NCI-H1436 (cell line): ENCODE measurements at places on chromosomes 7 and 10.

GRCh38 chr10:69007260-69007659, 18.7 kb downstream of the KIFBP start:
- DNase-seq = no peak

DNA sequence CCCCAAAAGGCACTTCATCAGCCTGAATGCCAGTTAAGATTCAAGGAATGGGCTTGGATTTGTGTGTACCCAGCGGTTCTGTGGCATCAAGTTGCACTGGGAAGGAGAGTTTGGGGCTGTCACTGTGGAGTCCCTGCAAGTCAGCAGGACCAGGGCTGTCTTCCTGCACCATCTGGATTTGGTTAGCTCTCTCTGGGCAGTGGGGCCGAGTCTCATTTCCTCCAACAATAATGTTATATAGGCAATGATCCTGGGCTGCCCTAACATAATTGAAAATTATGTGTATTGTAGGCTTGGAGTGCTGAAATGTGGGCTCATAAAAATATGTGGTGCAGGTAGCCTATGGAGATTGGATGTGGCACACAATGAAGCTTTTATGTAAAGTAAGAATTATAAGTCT, 87.2 kb downstream of the TCF7L2 start:
- DNase-seq = no peak

DNA sequence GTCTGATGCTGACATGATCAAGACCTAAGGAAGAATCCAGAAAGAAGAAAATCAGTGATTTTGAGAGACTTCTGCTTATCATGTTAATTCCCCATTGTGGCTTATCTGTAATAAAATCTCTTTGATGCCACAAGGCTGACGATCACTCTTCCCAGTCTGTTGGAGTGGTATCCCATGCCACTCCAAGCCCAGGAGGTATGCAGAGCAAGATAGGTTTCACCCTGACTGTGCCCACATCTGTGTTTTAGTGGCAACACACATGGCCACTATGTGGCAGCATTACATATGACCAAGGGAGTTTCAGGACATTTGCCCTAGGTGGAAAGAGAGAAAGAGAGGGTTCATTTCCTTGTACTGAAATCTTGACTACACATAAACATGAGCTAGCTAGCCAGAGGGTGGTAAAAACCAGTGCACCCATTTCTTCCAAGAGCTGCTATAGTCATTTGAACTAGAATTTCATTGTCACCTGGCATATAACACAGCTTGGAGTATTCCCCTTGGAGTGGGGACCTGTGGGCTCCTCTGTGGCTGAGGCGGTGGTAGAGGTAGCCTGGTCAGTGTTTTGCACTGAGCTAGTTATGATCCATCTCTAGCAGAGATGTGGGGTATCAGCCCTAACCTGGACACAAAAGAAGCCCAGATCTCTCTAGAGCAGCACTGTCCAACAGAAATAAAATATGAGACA, 20.8 kb downstream of the LAMB4 start:
- peak; percentile 16 for DNase-seq

DNA sequence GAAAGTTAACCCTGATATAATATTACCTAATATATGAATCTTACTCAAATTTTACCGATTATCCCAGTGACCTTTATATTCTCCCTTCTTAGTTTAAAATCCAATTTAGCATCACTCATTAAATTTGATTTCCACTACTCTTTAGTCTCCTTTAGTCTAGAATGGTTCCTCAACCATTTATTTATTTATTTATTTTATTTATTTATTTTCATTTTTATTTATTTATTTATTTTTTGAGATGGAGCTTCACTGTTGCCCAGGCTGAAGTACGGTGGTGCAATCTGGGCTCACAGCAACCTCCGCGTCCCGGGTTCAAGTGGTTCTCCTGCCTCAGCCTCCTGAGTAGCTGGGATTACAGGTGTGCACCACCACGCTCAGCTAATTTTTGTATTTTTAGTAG, 92.8 kb downstream of the LCOR start:
- DNase-seq = no peak

DNA sequence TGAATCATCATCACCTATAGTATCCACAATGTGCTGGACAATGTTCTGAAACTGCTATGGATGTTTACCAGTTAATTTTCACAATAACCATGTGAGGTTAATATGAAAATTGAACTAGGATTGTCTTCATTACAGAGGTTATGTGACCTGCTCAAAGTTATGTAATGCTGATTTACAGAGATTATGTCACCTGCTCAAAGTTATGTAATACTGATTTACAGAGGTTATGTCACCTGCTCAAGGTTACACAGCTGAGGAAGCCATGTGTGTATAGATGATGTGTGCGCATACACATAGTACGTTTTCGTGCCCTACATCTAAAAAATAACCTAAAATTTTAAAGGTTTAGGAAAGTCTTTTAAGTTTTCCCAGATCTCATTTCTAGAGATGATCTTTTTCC, 298.0 kb downstream of the CDK14 start:
- DNase-seq = no peak

GRCh38 chr7:25636871-25637283, 408.6 kb upstream of the NPVF start:
- no peak for DNase-seq

- DNase-seq = peak; percentile 13
Measured at GRCh38 chr7:135291809-135292253, 58.2 kb downstream of the STRA8 start.

- no peak for DNase-seq
Measured at GRCh38 chr7:157688533-157689268, 351.9 kb downstream of the DNAJB6 start.

- no peak for DNase-seq
Measured at GRCh38 chr10:25492040-25492439, 317.2 kb downstream of the GPR158 start.

DNA sequence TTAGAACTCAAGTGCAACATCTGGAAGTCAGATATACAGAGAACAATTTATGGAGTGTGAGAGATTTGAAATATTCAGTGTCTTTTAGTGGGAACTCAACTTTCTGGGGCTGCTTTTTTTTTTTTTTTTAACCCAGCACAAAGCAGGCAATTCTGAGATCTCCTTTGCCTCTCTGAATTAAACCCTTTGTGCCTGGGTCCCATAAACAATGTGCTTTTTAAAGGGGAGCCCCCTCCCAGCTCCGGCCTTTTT, 146.8 kb downstream of the CELF2 start:
- no peak for DNase-seq

DNA sequence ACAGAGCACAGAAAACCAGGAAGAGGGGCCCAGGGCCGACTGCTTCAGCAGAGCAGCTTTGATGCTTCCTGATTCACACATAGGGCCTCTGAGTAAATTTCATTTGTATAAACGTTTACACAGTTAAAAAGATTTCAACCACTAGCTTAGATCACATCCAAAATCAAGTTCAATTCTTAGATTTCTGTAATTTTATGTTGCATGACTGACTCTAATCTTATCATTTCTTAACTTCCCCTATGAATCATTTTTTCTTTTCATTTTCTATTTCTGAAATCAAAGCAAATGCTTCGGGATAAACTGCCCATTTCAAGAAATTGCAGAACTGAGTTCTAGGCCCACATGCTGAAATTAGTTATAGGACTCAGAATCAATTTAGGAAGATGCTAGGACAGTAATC, 224.7 kb downstream of the INHBA start:
- DNase-seq = no peak

GRCh38 chr10:1591742-1592141, 145.6 kb downstream of the ADARB2 start:
- DNase-seq = no peak

DNA sequence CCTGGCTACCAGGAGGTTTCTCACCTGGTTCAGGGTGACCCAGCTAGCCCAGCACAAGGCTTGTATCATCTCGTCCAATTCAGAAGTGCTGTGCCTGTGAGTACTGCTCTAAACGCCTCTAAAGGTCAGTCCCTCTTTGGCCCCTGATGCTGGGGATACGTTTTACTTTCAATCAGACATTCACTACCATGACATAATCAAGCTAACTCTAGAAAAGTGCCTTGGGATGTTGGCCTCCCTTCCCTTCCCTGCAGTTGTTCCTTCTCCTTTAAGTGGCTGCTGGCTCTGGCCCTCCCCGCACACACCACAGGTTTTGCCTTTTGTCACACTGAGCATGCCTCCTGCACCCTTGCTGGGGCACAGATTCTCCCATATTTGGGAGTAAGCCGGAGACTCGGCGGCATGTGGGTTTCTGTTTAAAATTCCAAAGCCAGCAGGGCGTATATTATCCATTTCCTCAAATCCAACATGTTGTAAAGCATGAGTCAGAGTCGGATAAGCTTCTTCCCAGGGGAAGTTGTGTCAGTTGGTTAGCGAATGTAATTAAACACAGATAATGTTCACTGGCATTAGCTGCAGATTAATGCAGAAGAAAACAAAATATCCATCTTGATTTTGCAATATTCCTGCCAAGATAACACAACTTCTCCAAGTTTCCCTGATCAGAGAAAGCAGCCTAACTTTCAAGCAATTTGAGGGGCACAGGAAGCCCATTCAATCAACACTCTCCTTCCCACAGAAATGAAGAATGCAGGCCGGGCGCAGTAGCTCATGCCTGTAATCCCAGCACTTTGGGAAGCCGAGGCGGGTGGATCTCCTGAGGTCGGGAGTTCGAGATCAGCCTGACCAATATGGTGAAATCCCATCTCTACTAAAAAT, 31.8 kb upstream of the VCL start:
- no peak for DNase-seq

DNA sequence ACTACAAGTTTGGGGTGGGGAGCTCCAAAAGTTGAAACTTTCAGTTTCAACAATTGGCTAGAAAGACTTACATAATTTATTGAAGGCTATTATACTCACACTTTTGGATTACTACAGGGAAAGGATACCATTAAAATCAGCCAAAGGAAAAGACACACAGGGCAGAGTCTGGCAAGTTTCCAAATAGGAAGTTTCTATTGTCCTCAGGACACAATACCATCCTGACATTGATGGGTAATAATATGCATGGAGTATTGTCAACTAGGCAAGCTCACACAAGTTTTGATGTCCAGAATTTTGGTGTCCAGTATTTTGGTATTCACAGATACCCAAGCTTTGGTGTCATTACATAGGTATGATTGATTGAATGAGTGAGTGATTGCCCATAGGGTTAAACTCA, 872.6 kb upstream of the SORCS1 start:
- no peak for DNase-seq

DNA sequence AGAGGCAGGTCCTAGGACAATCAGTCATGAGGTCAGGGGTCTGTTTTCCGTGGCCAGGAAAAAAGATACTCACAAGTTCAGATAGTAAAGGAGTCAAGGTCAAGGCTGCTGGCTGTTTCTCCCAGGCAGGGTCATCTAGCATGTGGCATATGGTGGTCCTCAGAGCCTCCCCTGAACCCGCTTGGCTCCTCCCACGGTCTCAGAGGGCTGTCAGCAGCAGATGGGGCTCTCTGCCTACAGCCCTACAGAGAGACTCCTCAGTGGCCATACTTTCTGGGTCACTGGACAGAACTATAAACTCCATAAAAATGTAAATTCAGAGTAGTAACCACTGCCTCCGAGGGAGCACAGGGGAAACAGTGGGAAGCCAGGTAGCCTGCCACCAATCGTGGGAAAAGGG, 11.3 kb upstream of the DRGX start:
- no peak for DNase-seq

DNA sequence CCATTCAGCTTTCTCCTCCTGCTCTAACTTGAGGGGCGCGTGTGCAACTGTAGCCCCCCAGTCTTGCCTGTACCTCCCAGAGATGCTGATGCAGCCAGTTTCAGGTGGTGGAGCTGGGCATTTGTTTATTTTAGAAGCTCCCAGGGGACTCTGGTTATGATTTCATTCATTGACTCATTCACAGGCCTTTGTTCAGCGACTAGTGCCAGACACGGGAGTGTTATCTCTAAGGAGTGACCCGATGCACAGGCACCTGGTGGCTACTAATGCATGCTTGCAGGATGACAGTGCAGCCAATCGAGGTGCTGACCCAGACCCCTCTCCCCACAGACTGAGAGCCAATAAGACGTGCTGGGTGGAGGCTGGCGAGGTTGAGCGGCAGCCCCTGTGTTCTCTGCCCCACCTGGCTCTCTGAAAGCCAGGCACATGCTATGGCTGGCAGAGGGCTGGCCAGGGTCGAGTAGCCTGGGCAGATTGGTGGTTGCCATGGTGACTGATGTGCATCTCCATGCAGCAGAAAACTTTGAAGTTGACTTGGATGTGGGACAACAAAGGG, 19.7 kb upstream of the SLC18A2 start:
- DNase-seq = peak; percentile 92

GRCh38 chr7:51046103-51046466, 263.4 kb upstream of the GRB10 start:
- DNase-seq = no peak

- no peak for DNase-seq
Measured at GRCh38 chr10:67665491-67665890, 30.5 kb downstream of the CTNNA3 start.

DNA sequence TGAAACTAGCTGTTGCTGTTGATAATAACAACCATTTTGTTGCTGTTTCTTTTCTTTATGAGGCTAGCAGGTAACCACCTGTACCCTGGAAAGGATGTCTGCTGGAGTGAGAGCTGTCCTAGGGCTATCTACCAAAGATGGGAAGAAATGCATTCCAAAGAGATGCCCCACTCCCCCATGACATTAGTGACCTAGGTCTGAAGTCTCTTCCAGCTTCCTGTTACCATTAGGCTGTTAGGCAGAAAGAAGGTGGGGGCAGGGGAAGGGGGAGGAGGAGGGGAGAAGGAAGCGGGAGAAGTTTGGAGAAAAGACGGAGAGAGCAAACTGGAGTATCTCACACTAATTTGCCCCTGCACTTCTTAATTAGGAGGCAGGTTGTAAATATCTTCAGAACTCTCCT, 118.5 kb downstream of the ABLIM1 start:
- DNase-seq = no peak
